ENCODE measurements at places on chromosomes 6 and 20.

- no peak for DNase-seq
Observed at GRCh38 chr6:34589691-34590090, 33.6 kb upstream of the SPDEF start.

DNA sequence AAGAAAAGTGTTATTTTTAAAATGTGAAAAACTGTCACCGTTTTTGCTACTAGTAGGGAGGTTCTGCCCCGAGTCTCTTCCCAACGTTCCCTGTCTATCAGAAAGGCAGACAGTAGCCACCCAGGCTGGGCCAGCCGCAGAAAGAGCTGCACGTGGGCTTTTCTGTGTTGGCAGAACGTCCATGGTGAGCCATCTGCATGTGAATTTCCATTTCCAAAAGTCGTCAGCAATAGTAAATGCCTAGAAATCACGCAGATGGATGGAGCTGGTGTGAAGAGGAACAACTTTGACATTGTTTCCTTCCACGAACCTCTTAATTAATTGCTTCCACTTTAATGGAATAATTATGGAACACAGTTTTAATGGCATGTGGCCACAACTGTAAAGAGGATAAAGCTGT, 97.5 kb downstream of the FAM120B start:
- no peak for DNase-seq

GRCh38 chr6:116467096-116467495, 5.9 kb downstream of the CALHM6 start:
- no peak for DNase-seq

GRCh38 chr6:36807143-36807542, 32.1 kb downstream of the CPNE5 start:
- no peak for DNase-seq

DNA sequence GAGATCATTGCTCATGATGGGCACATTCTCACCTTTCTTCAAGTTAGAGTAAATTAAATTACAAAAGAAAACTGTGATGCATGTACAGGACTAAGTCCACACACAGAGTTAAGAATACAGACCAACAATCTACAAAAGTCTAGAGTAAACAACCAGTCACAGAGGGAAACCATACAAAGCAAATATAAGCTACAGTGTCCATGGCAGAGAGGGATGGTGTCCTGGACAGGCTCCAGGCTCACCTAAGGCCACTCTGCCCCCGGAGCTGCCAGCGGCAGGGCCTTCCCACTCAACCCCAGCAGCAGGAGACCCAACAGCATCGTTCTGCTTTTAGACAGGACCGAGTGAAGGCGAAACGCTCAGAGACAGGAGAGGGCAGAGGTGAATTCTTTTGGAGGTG, 16.0 kb downstream of the PDE10A start:
- no peak for DNase-seq

DNA sequence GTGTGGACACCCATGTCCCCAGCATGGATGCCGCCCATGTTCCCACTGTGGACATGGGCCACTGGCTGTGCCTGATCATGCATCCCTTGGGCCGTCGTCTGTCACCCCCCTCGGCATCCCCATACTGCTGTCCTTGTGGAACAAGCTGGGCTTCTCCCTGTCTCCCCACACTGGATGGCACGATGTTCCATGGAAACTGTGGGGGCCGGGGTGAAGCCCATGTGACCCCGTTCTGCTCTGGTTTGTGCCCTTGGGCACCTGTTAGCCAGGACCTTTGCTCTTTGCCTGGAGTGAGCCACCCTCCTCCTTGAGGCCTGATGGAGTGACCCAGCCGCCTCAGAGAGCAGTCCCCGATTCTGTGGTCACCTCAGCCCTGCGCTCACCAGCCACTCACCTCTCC, 7.6 kb upstream of the FRMD1 start:
- no peak for DNase-seq

DNA sequence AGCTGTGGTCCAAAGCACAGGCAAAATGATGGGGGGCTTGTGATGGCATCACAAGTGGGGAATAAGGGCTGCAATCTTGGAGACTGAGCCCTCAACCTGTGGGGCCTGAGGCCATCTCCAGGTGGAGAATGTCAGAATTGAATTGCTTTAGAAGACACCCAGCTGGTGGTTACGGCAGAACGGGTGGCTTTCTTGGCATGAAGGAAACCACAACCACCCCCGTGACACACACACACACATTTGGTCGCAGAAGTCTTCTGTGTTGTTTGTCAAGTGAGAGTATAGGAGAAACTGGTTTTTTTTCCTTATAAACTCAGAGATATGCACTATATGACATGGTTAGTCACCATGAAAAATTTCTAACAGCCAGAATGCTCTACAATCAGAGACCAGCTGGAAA, 139.5 kb upstream of the CDH4 start:
- no peak for DNase-seq

DNA sequence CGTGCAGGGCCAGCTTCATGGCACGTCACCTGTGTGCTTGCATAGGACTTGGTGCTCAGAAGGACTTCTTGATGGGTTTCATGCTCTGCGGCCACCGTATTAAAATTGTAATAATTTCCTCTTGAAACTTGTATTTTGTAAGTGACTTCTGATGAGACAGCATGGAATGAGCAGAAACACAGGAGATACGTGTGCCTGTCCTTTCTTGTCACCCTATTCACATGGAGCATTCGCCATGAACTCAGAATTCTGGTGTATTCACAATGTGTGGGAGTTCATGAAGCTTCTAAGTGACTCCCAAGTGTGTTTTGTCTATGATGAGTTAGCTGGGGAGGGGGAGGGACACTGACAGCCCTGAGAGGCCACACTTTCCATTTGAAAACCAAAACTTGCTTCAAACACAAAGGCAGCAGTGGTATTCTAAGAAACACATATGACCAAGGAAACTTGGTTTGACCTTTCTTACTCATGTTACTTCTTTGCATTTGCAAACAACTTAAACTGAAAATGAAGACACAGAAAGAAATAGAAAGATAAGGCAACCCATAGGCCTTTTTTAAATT, 92.1 kb upstream of the NEDD9 start:
- DNase-seq, result no peak

GRCh38 chr6:135877666-135878065, 26.2 kb downstream of the PDE7B start:
- no peak for DNase-seq

GRCh38 chr6:7165890-7166267, 58.1 kb downstream of the RREB1 start:
- no peak for DNase-seq

DNA sequence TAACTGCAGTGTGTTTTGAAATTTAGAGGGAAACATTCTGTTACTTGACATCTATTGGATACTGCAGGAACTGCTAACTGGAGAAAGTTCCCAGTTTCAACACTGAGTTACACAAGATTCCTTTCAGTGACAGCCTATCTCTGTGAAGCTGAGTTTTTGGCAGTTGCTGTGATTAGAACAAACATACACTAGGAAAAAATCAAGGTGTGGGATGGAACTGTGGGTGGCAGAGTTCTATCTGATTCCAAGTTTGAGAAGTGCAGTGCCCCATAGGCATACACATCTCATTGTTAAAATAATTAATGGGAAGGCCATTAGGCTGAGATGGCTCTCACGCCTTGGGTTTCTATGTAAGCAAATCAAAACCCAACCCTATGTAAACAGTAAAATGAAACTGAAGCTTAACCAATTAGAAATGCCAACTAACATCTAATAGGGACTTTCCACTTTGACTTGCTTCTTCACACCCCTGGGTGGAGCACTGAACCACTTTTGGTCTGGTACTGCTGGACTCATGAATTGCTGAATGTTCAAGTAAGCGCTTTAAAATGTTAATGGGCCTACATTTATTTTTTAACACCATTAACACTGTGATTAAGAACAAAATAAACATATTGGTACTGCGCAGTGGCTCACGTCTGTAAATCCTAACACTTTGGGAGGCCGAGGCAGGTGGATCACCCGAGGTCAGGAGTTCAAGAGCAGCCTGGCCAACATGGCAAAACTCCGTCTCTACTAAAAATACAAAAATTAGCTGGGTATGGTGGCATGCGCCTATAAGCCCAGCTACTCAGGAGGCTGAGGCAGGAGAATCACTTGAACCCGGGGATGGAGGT, 55.2 kb upstream of the TBC1D7 start:
- DNase-seq, result no peak

- DNase-seq, result no peak
Observed at GRCh38 chr20:43936805-43937204, 22.2 kb downstream of the TOX2 start.
